C1 segment of cervical spinal cord (tissue), 14 donors: ENCODE measurements at places on chromosomes 3 and 15.

DNA sequence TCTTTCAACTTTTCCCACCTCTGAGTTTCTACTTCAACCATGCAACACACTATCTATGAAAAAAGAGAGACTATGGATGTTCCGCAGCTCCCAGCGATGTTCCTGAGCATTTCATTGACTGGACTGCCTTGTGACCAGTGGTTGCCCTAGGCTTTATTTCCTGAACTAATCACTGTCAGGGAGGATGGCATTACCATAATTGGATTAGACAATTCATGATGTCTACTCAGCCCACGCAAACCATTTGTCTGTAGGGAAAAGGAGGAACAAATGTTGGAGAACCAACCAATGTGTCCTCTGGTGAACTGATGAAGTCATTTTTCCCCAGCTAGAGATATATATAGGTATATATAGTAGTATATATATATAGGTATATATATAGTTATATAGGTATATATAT lies 229.3 kb upstream of the MCTP2 start:
- no peak for DNase-seq

- DNase-seq, result no peak
Measured at GRCh38 chr15:72732516-72732915, 46.5 kb downstream of the BBS4 start.

DNA sequence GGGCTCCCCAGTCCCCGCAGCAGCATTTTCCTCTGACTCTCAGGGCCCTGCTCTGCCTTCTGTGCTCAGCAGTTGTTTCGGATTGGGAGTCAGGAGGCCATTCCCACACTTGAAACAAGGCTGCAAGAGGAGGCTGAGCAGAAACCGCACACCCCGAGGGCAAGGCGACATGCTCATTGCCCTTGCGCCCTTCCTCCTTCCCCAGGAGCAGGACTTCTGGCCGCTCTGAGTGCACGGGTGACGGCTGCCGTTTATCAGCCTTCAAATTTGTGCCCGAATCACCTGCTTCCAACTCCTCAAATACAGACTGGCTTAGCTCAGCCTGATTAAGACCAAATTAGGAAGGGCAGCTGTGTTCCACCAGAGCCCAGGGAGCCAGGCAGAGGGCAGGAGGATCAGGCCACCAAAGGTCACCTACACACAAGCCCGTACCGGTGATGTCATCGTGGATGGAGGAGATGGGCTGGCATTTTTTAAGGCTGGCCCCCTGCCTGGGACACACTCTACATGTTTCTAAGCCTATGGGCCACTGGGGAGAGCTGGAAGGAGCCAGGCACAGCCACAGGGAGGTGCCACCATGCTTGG lies 38.1 kb downstream of the TM2D3 start:
- no peak for DNase-seq

GRCh38 chr15:57122080-57122840 lies 203.8 kb downstream of the TCF12 start:
- DNase-seq, result no peak

GRCh38 chr3:196968233-196969133 lies at the start of gene PIGZ:
Gene PIGZ (minus strand): TSS chr3:196968833. CDS start chr3:196952031, 16,802 bp downstream.
- DNase-seq, result peak; percentile 13

- no peak for DNase-seq
Measured at GRCh38 chr3:23383875-23384274, 180.7 kb downstream of the UBE2E2 start.

GRCh38 chr15:41689834-41690233 lies 29.6 kb downstream of the MGA start:
- no peak for DNase-seq

DNA sequence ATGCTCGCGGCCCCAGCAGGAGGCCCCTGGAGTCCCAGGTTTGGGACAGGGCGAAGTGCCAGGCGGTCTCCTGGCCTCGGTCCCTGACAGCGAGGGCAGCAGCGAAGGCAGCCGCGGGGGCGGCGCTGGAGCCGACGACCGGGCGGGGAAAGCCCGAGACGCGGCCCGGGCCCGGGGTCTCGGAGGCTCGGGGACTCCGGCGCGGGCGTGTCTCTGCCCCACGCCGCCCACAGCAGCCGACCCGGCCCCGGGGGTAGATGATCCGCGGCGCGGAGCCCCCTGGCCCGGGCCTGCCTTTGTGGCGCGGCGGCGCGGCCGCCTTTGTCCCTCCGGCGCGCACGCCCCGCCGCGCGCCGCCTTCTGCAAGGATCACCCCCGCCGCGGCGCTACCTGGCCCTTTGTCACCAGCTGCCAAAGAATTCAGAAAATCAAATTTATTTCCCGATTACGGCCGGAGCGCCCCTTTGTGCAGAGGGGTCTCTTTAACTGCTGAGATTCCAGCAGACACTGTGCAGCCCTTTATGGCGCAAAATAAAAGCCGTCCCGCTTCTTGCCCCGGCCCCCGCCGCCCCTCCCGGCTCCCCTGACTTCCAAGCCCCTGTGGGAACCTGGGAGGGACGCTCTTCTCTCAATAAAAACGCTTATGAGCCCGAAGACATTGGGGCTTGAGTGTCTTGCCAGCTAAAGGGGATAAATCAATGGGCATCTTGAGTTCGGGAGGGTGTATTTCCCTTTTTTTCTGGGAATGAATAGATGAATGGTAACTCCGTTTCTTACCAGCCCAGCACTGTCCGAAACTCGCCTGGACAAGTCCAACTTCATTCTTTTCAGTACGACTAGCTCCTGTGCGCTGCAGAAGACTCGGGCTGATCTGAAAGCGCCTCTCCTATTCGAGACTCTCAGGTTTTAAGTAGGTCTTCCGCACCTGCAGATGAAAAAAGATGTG lies 68.4 kb downstream of the HES1 start:
- DNase-seq, result no peak

- no peak for DNase-seq
Measured at GRCh38 chr3:151366993-151367392, 17.6 kb downstream of the P2RY12 start.

GRCh38 chr3:115766587-115767482 lies 143.5 kb downstream of the GAP43 start:
- DNase-seq, result no peak
